ENCODE measurements at places on chromosomes 16 and 17. TPM values are rescaled to one million over a fixed set of nuclear protein-coding genes. Genes with fewer than 3 reads are reported as not detected.

The CACNG5 gene
- not detected for total RNA-seq

The MRTFB gene
- 15.2 TPM for total RNA-seq

The NPIPA3 gene
- not detected for total RNA-seq

The LLGL2 gene
- 0.75 TPM for total RNA-seq

DNA sequence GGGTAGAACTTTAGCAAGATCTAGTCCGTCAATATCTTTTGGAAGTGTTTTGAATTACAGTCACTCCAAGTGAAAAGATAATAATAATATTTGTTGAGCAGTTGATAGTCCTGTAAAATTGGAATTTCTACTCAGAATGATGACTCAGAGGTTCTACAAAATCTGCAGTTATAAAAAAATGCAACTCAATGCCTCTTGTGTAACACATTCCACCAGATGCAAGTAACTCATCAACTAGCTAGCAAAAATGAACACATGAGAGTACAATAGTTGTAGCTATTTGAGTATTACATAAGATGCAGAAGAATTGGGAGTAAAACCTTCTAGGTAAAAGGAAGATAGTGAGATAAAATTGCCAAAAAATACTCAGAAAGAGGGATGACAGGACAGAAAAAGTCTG, 177.2 kb downstream of the CDH8 start:
- no peak overlapping the region for H3K27ac ChIP-seq
- H3K27me3 ChIP-seq, result no peaks in the 10 kb centered on the region
- H3K4me1 ChIP-seq, result no peaks in the 10 kb centered on the region
- H3K4me3 ChIP-seq, result no peak overlapping the region

DNA sequence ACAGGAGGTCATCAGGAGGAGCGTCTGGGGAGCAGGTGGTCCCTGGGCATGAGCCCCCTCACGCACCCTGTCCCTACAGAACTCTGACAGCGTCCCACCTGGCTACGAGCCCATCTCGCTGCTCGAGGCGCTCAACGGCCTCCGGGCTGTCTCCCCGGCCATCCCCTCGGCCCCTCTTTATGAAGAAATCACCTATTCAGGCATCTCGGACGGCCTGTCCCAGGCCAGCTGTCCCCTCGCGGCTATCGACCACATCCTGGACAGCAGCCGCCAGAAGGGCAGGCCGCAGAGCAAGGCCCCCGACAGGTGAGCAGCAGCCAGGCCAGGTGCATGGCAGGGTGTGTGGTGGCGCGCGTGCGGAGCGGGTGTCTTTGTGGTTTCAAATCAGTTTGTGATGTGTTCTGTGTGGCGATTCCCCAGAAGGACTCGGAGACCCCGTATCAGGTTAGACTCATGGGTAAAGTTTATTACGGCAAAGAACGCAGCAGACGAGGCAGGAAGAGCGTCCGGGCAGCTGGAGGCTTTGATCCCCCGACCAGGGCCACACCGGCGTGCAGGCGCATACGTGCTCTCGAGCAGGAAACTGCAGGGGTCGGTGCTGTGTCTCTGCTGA, 11.8 kb upstream of the NUDT16L1 start:
- no peak overlapping the region for H3K4me3 ChIP-seq
- H3K4me1 ChIP-seq, result no peaks in the 10 kb centered on the region
- peaks cover 4% of the 10 kb centered on the region for H3K36me3 ChIP-seq
- peaks cover 4% of the 10 kb centered on the region for H3K27me3 ChIP-seq

GRCh38 chr17:17062356-17062755, 20.1 kb downstream of the MPRIP start:
- peaks cover 2% of the 10 kb centered on the region for H3K27me3 ChIP-seq
- DNase-seq, result no peak
- peaks cover 12% of the 10 kb centered on the region for H3K36me3 ChIP-seq

- peak; percentile 89 for DNase-seq
- H3K36me3 ChIP-seq, result peaks cover 8% of the 10 kb centered on the region
- H3K27ac ChIP-seq, result peak overlapping the region; percentile 100
- peaks cover 69% of the 10 kb centered on the region for H3K4me1 ChIP-seq
- H3K27me3 ChIP-seq, result peaks cover 11% of the 10 kb centered on the region
Measured at GRCh38 chr17:7836596-7837407, 2.8 kb downstream of the KDM6B start.

GRCh38 chr17:57092779-57093178, 7.7 kb downstream of the AKAP1 start:
- H3K36me3 ChIP-seq, result no peaks in the 10 kb centered on the region
- no peak for DNase-seq
- H3K27ac ChIP-seq, result no peak overlapping the region

DNA sequence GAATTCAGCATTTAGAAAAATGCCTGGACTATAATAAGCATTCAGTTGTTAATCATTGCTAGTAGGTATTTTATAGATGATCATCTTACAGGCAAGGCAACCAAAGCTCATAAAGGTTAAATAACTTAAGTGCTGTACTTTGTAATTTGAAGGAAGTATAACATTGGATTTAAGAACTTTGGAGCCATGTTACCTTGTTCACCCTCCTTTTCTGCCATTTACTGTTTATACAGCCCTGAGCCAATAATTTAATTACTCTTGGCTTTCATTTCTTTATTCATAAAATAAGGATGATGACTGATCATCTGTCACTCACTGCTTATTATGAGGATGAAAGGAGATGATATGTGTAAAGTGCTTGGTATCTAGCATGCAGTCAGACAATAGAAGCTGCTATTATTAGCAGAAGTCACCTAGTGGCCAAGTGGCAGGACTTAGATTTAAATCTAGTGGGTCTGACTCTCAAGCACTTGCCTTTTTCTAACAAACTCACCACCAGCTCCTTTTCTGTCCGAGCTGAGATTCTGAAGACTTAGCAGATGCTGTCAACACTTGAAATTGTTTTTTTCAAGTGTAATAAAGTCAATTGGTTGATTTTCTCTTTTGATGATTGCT, 18.3 kb upstream of the DDX52 start:
- H3K4me1 ChIP-seq, result 0 out of 2 replicates have a peak, but pooled peaks cover 6% of the 10 kb centered on the region
- H3K27me3 ChIP-seq, result peaks cover 3% of the 10 kb centered on the region
- H3K4me3 ChIP-seq, result no peak overlapping the region
- no peak overlapping the region for H3K27ac ChIP-seq
- no peaks in the 10 kb centered on the region for H3K36me3 ChIP-seq
- no peak for DNase-seq

- no peaks in the 10 kb centered on the region for H3K4me1 ChIP-seq
- H3K27me3 ChIP-seq, result peaks cover 17% of the 10 kb centered on the region
- H3K4me3 ChIP-seq, result no peak overlapping the region
- H3K27ac ChIP-seq, result no peak overlapping the region
- DNase-seq, result no peak
Measured at GRCh38 chr17:3482852-3483251, 7.1 kb downstream of the ASPA start.

- no peak overlapping the region for H3K27ac ChIP-seq
- H3K27me3 ChIP-seq, result peaks cover 3% of the 10 kb centered on the region
- DNase-seq, result no peak
Measured at GRCh38 chr16:57805176-57805575, 2.9 kb upstream of the KIFC3 start.

DNA sequence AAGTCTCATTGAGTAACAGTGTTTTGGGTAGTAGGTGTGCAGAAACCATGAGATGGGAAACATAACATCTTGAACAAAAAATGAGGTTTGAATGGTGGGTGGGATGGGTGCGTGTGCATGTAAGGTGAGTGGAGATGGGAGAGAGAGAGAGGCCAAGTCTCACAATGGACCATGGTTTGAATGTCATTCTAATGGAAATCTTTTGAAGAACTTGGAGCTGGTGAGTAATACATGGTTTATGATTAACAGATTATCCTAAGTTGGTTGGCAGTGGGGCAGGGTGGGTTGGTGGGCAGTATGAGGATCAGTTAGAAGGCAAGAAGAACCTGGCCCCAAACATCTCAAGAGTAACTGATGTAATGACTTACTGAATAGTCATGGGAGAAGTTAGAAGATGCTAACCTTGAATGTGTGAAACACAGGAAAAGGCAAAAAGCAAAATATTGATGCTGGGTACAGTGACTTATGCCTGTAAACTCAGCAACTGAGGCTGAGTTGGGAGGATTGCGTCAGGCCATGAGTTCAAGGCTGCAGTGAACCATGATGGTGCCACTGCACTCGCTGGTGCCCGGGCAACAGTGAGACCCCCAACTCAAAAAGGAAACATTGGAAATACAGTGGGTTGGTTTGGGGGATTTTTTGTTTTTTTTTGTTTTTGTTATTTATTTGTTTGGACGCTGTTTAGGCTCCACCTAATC, 32.7 kb downstream of the ZNF207 start:
- DNase-seq, result no peak
- H3K27me3 ChIP-seq, result peaks cover 4% of the 10 kb centered on the region
- peaks cover 21% of the 10 kb centered on the region for H3K4me1 ChIP-seq
- no peak overlapping the region for H3K27ac ChIP-seq
- peaks cover 44% of the 10 kb centered on the region for H3K36me3 ChIP-seq

- no peaks in the 10 kb centered on the region for H3K4me1 ChIP-seq
- no peaks in the 10 kb centered on the region for H3K36me3 ChIP-seq
- DNase-seq, result no peak
- H3K27me3 ChIP-seq, result peaks cover 7% of the 10 kb centered on the region
Measured at GRCh38 chr17:72199256-72199655, 78.4 kb downstream of the SOX9 start.

- H3K4me1 ChIP-seq, result no peaks in the 10 kb centered on the region
- H3K36me3 ChIP-seq, result 0 out of 2 replicates have a peak, but pooled peaks cover 4% of the 10 kb centered on the region
- H3K27ac ChIP-seq, result no peak overlapping the region
- peaks cover 46% of the 10 kb centered on the region for H3K27me3 ChIP-seq
Measured at GRCh38 chr17:46984341-46984740, 5.3 kb upstream of the RPRML start.

GRCh38 chr16:74249254-74249653, 47.4 kb upstream of the PSMD7 start:
- H3K4me3 ChIP-seq, result no peak overlapping the region
- peaks cover 2% of the 10 kb centered on the region for H3K27me3 ChIP-seq
- no peak overlapping the region for H3K27ac ChIP-seq

Measured in HFFc6 (cell line).